ENCODE measurements at places on chromosomes 16 and 17.

- no peak for DNase-seq
Measured at GRCh38 chr16:49414671-49415070, 41.1 kb downstream of the C16orf78 start.

- no peak for DNase-seq
Measured at GRCh38 chr16:84054271-84054670, 11.7 kb upstream of the SLC38A8 start.

DNA sequence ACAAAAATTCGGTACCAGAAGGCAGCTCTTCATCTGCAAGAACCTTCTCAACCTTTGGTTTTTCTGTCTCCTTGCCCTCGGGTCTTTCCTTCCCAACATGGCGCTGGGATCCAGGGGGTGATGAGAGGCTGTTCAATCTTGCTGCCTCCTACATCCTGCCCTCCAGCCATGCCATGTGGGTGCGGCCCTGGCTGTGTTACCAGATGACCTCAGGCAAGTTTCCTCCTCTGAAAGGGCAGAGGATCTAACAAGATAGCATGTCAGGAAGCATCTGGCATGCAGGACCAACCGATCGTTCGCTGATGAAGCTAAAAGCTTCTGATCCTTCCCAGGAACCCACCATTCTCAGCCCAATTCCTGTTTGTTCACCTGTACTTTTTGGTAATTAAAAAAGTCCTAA, 36.8 kb upstream of the BCAR1 start:
- DNase-seq, result no peak

GRCh38 chr17:40561871-40562611, 3.2 kb downstream of the CCR7 start:
- no peak for DNase-seq

- DNase-seq, result no peak
Measured at GRCh38 chr17:2935632-2936031, 127.8 kb downstream of the OR1D5 start.

- no peak for DNase-seq
Measured at GRCh38 chr16:79571065-79571902, 29.3 kb downstream of the MAF start.

GRCh38 chr16:8866118-8866883, 2.5 kb downstream of the CARHSP1 start:
- DNase-seq, result no peak

- DNase-seq, result no peak
Measured at GRCh38 chr17:66847704-66848103, 12.8 kb downstream of the CACNG5 start.

- no peak for DNase-seq
Measured at GRCh38 chr17:58492238-58493121, 4.3 kb upstream of the HSF5 start.

- DNase-seq, result no peak
Measured at GRCh38 chr16:7124242-7124641, 208.4 kb upstream of the RBFOX1 start.

Data from NCI-H510A (cell line).